K562 (cell line): ENCODE measurements at places on chromosomes 3 and 15. TPM values are rescaled to one million over a fixed set of nuclear protein-coding genes. Genes with fewer than 3 reads are reported as not detected.

GRCh38 chr15:85785887-85786780 lies 8.6 kb downstream of the KLHL25 start:
- peaks cover 33% of the 10 kb centered on the region for H3K27me3 ChIP-seq
- no peak overlapping the region for H3K27ac ChIP-seq
- no peaks in the 10 kb centered on the region for H3K36me3 ChIP-seq
- H3K4me3 ChIP-seq: no peak overlapping the region
- H3K4me1 ChIP-seq: no peaks in the 10 kb centered on the region
- no peak for DNase-seq

GRCh38 chr3:184145111-184145524 lies 10.0 kb downstream of the EIF2B5 start:
- H3K4me1 ChIP-seq: peaks cover 3% of the 10 kb centered on the region; the same call in 1 of the 2 replicates
- H3K4me3 ChIP-seq: no peak overlapping the region

- H3K27me3 ChIP-seq: peaks cover 12% of the 10 kb centered on the region
- H3K4me1 ChIP-seq: no peaks in the 10 kb centered on the region
Observed at GRCh38 chr15:100651253-100651652, 48.9 kb downstream of the ASB7 start.

GRCh38 chr3:181313335-181313734 lies 323.8 kb upstream of the DNAJC19 start:
- no peak overlapping the region for H3K4me3 ChIP-seq
- no peaks in the 10 kb centered on the region for H3K27me3 ChIP-seq
- no peak for DNase-seq
- no peaks in the 10 kb centered on the region for H3K36me3 ChIP-seq
- H3K4me1 ChIP-seq: no peaks in the 10 kb centered on the region

GRCh38 chr3:14507305-14507741 lies 32.8 kb downstream of the GRIP2 start:
- H3K36me3 ChIP-seq: no peaks in the 10 kb centered on the region
- H3K4me1 ChIP-seq: no peaks in the 10 kb centered on the region; the same call in 2 of the 3 replicates
- H3K4me3 ChIP-seq: no peak overlapping the region
- DNase-seq: no peak
- no peak overlapping the region for H3K27ac ChIP-seq
- H3K27me3 ChIP-seq: peaks cover 6% of the 10 kb centered on the region; the same call in 2 of the 3 replicates

DNA sequence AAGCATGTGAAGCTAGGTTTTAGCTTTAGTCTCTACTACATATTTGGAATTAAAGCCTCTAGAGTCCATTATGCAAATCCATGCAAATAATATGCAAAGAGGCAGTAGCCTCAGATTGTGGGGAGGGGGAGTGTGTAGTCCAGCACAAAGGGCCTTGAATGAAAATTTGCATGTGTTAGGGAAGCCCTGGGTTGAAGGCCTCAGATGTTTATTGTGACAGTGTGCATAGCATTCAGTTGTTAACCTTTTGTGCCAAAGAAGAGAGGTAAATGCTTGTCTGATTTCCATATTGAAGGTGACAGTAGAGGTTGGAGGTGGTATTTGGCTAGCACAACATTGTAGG lies 24.5 kb upstream of the BFSP2 start:
- H3K27me3 ChIP-seq: no peaks in the 10 kb centered on the region
- DNase-seq: no peak
- no peak overlapping the region for H3K4me3 ChIP-seq
- no peaks in the 10 kb centered on the region for H3K36me3 ChIP-seq
- H3K27ac ChIP-seq: no peak overlapping the region
- no peaks in the 10 kb centered on the region; the same call in 2 of the 3 replicates for H3K4me1 ChIP-seq

GRCh38 chr3:172629470-172629869 lies 81.4 kb downstream of the NCEH1 start:
- DNase-seq: no peak
- H3K27me3 ChIP-seq: no peaks in the 10 kb centered on the region
- H3K4me3 ChIP-seq: no peak overlapping the region
- H3K36me3 ChIP-seq: no peaks in the 10 kb centered on the region
- H3K27ac ChIP-seq: no peak overlapping the region

DNA sequence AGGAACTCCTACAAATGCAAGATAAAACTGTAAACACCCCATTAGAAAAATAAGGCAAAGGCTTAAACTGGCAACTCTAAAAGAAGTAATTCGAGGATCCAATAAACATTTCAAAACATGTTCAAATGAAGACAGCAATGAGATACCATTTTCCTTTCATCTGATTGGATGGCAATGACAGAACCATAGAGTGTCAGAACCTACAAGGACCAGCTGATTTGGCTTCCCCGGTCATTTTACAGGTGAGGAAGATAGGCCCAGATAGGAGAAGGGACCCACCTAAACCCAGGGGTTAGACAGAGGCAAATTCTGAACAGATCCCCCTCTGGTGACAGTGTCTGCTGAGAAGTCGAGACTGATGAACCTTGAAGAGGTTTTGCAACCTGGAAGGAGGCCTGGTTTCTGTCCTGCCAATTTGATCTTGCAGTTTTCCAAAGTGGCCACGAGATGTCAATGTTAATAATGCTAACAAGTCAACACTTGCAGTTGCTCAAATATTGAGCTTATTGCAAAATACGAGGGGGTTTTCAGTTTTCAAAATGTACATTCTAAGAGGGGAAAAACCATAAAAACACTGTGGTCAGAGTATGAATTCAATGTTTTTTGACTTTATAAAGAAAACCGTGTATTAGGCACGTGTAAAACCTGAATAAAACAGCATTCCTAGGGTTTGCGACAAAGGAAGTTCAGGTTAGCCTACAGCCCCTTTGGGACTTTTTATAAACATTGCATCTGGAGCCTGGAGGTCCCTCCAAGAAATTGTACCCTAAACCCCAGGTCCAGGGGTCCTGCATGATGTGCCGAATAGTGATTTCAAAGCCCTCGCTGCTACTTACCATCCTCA lies 21.5 kb downstream of the CFAP161 start:
- peak; percentile 37 for DNase-seq
- H3K4me1 ChIP-seq: no peaks in the 10 kb centered on the region; the same call in 1 of the 3 replicates
- 0 out of 3 replicates have a peak, but pooled peaks cover 7% of the 10 kb centered on the region for H3K36me3 ChIP-seq
- H3K4me3 ChIP-seq: no peak overlapping the region

- no peaks in the 10 kb centered on the region for H3K36me3 ChIP-seq
- no peaks in the 10 kb centered on the region for H3K27me3 ChIP-seq
- no peak overlapping the region for H3K27ac ChIP-seq
- no peak overlapping the region for H3K4me3 ChIP-seq
Observed at GRCh38 chr3:58530354-58530865, 6.6 kb downstream of the ACOX2 start.

DNA sequence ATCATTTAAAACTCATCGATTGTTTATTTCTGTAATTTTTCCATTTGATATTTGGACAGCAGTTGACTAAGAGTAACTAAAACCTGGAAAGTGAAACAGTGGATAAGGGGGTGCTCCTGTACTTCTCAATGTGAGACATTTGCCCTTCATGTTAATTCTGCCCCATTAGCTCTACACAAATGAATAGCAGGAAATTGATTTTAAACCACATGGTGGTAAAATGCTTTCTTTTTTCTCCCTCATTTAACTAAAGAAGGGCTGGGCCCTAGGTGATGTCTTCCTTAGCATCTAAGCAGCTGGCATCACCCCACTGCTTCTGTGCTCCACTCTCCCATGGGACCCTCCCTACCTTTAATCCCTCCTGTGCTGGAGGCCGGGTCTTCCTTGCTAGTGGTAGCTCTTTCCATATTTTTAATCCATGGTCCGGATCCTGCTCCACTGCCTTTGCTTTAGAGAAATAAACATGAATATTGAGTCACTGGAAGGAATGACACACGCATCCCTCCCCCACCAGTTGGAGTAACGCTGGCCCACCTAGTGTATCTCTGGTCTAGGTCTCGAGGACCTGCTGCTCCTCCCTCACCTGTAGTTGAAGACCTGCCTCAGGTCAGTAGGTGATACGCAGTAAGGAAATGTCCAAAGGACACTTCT lies 30.2 kb upstream of the LAMP3 start:
- no peaks in the 10 kb centered on the region for H3K36me3 ChIP-seq
- no peaks in the 10 kb centered on the region for H3K27me3 ChIP-seq
- DNase-seq: no peak
- H3K4me3 ChIP-seq: no peak overlapping the region
- no peak overlapping the region for H3K27ac ChIP-seq

DNA sequence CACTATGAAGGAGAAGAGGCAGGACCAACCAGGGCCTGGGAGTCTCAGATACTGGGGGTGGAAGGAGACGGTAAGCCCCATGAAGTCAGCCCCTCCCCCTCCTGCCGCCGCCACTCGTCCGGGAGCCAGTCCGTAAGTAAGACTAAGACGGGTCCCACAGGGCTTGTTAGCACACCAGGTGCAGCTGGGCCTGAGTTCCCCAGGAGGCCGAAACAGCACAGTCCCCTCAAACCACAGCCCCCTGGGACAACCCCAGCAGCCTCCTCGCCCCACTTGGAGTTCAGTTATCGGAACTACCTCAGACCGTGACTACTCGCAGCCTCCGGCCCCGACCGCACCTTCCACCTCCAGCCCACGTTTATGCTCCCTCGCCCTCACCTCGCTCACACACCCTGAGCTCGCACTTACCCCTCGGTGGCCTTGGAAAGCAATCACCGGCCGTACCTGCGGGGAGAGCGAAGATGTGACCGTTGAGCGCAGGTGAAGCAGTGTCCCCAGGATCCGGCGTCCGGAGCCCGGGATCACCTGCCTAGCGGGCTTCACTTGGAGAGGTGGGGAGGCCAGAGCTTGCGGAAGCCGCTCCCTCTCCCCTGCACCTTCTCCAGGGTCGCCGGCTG lies 557 bp downstream of the ELL3 start:
- H3K27ac ChIP-seq: no peak overlapping the region
- H3K27me3 ChIP-seq: no peaks in the 10 kb centered on the region
- DNase-seq: no peak
- H3K4me1 ChIP-seq: peaks cover 5% of the 10 kb centered on the region; the same call in 2 of the 3 replicates

DNA sequence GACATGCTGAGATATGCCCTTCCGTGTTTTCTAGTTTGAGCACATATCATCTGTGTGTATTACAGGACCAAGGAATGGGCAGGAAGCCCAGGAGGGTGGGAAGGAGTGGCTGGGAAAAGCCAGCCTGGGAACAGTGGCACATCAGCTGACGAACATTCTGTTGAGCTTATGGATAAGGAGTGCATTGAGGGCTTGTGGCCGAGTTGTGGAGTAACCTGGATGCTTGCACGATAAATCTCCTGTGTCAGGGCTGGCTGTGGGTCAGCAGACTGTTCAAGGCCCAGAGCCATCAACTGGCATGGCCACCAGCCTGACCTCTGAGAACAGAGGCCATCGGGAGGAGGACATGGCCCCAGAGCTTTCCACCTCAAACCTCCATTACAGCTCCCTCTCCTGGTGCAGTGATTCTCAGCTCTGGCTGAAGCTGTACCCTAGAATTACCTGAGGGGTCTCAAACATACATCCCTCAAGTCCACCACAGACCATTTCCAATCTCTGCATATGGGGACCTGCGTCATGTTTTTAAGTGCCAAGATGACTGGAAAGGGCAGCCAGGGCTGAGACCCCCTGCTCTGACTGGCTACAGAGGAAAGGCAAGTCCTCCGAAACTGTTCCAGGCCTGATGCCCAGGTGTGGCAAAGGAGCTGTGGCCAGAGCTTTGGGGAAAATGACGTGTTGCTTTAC lies 4.8 kb upstream of the VILL start:
- no peak for DNase-seq
- no peaks in the 10 kb centered on the region for H3K36me3 ChIP-seq
- H3K4me1 ChIP-seq: peaks cover 45% of the 10 kb centered on the region
- no peaks in the 10 kb centered on the region for H3K27me3 ChIP-seq
- no peak overlapping the region; the same call in 2 of the 3 replicates for H3K27ac ChIP-seq

DNA sequence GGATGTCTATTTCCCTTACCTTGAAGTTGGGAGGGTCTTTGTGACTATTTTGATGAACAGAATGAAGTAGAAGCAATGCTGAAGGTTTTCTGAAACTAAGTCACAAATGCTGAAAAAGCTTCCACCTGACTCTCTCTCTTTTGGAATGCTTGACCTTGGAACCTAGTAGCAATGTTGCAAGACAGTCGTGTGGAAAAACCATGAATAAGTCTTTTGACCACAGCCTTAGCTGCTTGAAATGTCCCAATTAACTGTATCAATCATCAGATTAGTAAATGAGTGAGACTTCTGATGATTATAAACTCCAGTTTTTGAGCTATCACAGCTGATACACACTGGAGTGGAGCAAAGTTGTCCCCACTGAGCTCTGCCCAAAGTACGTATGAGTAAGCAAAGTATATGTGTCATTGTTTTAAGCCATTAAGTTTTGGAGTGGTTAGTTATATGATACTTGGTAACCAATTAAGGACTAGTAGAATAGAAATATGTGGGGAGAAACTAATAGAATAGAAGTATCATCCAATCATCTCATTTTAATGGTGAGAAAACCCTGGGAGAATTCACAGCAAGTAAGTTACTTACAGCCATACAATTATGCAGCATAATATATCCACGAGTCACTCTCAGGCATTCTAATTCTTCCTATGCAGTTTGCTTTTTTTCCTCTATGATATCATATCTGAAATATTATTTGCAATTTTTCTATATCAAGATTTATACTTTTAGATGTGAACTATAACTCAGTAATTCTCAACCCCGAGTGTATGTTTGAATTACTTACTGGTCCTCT lies 1010.6 kb downstream of the ROBO2 start:
- no peak overlapping the region for H3K27ac ChIP-seq
- no peaks in the 10 kb centered on the region for H3K4me1 ChIP-seq
- DNase-seq: no peak
- H3K36me3 ChIP-seq: no peaks in the 10 kb centered on the region

- no peak overlapping the region for H3K27ac ChIP-seq
- peaks cover 23% of the 10 kb centered on the region; the same call in 1 of the 3 replicates for H3K36me3 ChIP-seq
Observed at GRCh38 chr15:101391981-101392640, 97.1 kb upstream of the SNRPA1 start.

DNA sequence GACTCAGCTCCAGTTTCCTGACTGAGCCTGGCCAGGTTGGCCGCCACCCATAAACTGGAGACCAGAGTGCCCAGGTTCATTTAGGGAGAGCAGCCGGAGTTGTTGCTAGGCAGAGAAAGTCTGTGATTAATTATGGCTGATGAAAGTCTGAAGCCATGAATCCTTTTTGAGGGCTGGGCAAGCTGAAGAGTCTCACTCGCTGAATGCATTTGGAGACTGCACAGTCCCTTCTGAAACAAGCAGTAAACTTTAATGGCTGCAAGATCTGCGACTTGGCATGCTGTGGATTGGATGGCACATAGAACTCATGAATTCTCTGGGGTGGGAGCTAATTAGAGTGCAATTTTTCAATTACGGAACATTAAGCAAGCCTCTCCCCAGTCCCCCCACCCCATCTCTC lies 282.1 kb downstream of the RPLP1 start:
- H3K27me3 ChIP-seq: no peaks in the 10 kb centered on the region; the same call in 1 of the 2 replicates
- H3K36me3 ChIP-seq: no peaks in the 10 kb centered on the region
- no peak overlapping the region for H3K4me3 ChIP-seq

- no peak overlapping the region for H3K4me3 ChIP-seq
- peak overlapping the region; percentile 73; the same call in 2 of the 3 replicates for H3K27ac ChIP-seq
- H3K4me1 ChIP-seq: peaks cover 23% of the 10 kb centered on the region
- H3K27me3 ChIP-seq: no peaks in the 10 kb centered on the region
- DNase-seq: peak; percentile 51
- peaks cover 15% of the 10 kb centered on the region; the same call in 1 of the 3 replicates for H3K36me3 ChIP-seq
Observed at GRCh38 chr3:142319094-142319493, 93.7 kb upstream of the GK5 start.

SST gene
- not detected in 2 replicates for total RNA-seq

CHL1 gene
- total RNA-seq: 0.02 TPM in 1 of 2 replicates, not detected in the other
